HFF-Myc (cell line): ENCODE measurements at places on chromosomes 16 and 17.

GRCh38 chr17:61322325-61323002, 77.2 kb upstream of the TBX2 start:
- no peak for DNase-seq

DNA sequence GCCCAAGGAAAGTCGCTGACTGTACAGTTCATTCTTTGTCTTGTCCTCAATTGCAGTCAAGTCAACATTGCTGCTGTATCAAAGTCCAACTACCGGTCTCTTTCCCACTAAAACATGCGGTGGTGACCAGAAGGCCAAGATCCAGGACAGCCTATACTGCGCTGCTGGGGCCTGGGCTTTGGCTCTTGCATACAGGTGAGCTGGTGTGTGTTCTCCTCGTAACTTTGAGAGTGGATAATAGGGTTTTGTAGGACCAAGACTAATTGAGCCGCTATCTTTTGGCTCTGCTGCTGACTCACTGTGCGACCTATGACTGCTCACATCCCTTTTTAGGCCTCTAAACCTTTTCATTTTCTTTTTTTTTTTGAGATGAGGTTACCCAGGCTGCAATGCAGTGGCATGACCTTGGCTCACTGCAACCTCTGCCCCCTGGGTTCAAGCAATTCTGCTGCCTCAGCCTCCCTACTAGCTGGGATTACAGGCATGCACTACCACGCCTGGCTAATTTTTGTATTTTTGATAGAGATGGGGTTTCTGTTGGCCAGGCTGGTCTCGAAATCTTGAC, 38.7 kb downstream of the PHKB start:
- no peak for DNase-seq

DNA sequence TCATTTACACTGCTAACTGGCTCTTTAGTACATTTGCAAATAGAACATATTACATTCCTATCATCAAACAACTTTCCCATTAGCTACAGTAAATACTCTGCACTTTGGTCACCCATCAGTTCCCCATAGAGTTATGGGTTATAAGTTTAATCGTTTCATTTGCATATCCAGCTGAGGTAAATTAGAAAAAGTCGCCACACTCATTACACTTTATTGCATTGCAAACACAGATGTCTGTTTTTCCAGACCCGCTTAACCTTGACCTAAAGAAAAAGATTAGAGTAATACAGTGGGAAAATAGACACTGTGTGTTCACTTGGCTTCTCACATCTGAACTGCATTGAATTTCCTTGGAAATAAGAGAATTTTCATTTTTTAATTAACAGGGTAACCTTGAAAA, 213.1 kb upstream of the PSMD7 start:
- DNase-seq, result no peak

DNA sequence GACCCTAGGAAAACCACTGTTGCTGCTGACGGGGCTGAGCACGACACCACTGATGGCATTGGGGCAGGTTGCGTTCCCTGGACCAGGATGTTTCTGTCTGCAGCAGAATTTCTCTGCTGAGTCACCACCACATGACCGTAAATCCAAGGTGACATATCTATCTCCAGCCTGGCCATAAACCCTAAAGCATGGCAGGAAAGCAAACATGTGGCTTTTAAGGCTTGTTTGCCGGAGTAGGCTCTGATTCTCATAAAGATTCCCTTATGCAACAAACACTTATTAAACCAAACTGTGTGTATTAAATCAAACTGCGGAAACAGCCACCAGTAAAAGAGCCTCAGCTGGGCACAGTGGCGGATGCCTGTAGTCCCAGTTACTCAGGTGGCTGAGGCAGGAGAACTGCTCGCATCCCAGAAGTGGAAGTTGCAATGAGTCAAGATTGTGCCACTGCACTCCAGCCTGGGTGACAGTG, 17.3 kb downstream of the MPHOSPH6 start:
- peak; percentile 63 for DNase-seq

DNA sequence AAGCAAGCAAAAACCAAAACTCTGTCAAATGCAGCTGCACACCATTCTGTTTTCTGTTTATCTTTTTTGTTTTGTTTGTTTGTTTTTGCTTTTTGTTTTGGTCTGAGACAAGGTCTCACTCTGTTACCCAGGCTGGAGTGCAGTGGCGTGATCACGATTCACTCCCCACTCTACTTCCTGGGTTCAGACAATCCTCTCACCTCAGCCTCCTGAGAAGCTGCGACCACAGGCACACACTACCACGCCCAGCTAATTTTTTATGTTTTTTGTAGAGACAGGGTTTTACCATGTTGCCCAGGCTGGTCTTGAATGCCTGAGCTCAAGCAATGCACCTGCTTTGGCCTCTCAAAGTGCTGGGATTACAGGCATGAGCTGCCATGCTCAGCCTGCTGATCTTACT, 19.3 kb upstream of the SLFN13 start:
- no peak for DNase-seq

GRCh38 chr17:57972151-57972550, 15.9 kb downstream of the VEZF1 start:
- DNase-seq, result no peak

DNA sequence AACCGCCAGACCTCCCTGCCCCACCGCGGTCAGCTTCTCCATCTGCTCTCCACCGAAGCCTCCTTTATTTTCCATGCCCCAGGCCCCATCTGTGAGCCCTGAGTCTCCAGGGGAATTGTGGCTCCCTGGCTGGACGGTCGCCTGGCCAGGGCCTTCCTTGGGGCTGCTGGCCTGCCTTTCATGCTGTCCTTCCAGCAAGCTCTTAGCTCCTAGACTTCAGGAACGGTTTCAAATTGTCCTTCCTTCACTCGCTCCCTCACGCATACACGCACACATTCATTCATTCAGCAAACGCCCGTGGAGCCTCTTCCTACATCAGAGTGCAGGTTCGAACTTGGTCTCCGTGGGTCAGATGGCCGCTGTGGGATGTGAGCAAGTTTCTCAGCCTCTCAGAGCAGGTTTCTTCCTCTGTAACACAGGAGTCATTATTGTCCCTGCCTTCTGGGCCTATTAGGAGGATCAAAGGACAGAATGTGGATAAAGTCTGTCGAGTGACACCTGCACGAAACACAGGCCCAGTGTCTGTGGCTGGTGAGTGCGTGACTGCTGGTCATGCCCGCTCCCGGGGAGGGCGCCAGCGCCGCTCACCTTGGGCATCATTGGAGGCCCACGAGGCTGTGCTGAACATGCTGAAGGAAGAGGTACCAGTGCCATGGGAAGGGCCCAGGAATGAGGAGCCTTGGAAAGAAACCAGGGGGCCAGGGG, 18.7 kb upstream of the GSE1 start:
- no peak for DNase-seq

DNA sequence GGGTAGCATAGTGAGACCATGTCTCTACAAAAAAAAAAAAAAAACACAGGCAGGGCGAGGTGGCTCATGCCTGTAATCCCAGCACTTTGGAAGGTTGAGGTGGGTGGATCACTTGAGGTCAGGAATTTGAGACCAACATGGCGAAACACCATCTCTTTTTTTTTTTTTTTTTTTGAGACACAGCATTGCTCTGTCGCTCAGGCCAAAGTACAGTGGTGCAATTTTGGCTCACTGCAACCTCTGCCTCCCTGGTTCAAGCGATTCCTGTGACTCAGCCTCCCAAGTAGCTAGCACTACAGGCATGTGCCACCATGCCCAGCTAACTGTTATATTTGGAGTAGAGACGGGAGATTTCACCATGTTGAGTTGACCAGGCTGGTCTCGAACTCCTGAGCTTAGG, 5.1 kb downstream of the RAMP2 start:
- DNase-seq, result no peak

- no peak for DNase-seq
Observed at GRCh38 chr17:72710834-72711233, 381.7 kb downstream of the SLC39A11 start.

GRCh38 chr17:4560837-4561256, 470 bp upstream of the GGT6 start:
- DNase-seq, result no peak
